ENCODE measurements at places on chromosomes 6 and 20. TPM values are rescaled to one million over a fixed set of nuclear protein-coding genes. Genes with fewer than 3 reads are reported as not detected.

Gene PABPC1L
- total RNA-seq: 127 TPM

DNA sequence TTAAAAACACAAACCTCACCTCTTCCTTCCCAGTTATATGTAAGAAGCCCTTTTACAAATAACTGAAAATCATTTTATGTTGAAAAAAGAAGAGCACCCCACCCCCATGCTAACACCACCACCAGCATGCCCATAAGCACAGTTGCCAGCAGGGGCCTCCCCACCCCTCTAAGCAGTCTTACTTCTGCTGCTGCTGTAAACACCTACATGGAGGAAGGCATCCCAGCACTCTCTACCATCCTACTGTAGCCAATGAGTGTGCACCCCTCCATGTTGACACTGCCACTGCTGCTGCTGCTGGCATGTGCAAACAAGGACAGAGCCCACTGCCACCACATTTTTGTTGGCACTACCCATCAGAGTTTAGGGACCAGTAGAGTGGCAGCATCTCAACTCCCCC, 49.6 kb upstream of the PHIP start:
- no peaks in the 10 kb centered on the region for H3K36me3 ChIP-seq
- H3K27me3 ChIP-seq: no peaks in the 10 kb centered on the region
- no peaks in the 10 kb centered on the region for H3K4me1 ChIP-seq
- no peak overlapping the region for H3K4me3 ChIP-seq

Gene FNDC11
- total RNA-seq: 5.5 TPM

GRCh38 chr6:1395941-1396908, 6.8 kb downstream of the FOXF2 start:
- H3K4me1 ChIP-seq: 0 out of 2 replicates have a peak, but pooled peaks cover 3% of the 10 kb centered on the region
- no peak for DNase-seq
- H3K27me3 ChIP-seq: no peaks in the 10 kb centered on the region
- H3K36me3 ChIP-seq: no peaks in the 10 kb centered on the region
- H3K27ac ChIP-seq: no peak overlapping the region
- no peak overlapping the region for H3K4me3 ChIP-seq

Gene NNAT
- total RNA-seq: not detected

DNA sequence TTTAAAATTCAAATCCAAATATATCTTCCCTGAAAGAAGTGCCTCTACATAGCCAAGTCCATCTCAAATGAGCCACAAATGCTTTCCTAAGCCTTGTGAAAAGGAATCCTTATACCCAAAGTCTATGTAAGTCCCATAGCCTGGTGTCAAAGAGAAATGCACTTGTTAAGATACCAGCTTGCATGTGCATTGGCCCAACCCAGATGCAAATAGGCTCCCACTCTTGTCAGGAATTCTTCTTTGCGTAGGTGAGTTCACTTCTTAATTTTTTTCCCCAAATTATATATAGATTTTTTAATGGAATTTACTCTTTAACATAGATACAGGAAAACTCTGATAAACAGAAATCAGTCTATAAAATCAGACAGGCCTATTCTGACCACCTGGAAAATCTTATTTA, 105.6 kb downstream of the RALGAPA2 start:
- H3K27ac ChIP-seq: no peak overlapping the region
- H3K36me3 ChIP-seq: no peaks in the 10 kb centered on the region
- H3K4me1 ChIP-seq: no peaks in the 10 kb centered on the region
- no peak for DNase-seq
- H3K4me3 ChIP-seq: no peak overlapping the region

- no peak overlapping the region for H3K4me3 ChIP-seq
- no peak overlapping the region for H3K27ac ChIP-seq
- no peaks in the 10 kb centered on the region for H3K27me3 ChIP-seq
- H3K36me3 ChIP-seq: no peaks in the 10 kb centered on the region
These were observed 57.3 kb upstream of the SMLR1 start for GRCh38 chr6:130769861-130770260.

DNA sequence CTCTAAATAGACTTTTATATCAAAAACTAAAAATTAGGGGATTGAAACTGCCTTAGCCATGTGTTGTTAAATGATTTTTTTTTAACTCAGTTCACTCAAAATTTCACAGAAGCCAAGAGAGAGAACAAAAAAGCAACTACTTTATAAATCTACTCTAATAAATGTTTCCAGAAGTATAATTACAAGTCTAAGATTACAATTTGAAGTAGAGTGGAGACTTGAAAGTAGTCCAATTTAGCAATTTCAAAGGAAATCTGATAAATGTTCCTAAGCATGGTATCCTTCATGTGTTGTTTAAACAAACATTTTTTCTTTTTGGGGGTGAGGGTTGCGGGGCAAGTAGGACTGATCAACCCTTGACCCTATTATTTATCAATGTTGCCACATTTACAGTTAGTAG, 72.6 kb downstream of the PHIP start:
- no peaks in the 10 kb centered on the region for H3K4me1 ChIP-seq
- peaks cover 11% of the 10 kb centered on the region for H3K36me3 ChIP-seq
- H3K27me3 ChIP-seq: no peaks in the 10 kb centered on the region

GRCh38 chr6:116511424-116512110, at the start of gene CALHM5:
CALHM5 (plus strand) TSS chr6:116511639; CDS start chr6:116511697, 58 bp downstream.
- H3K4me1 ChIP-seq: peaks cover 9% of the 10 kb centered on the region
- H3K27ac ChIP-seq: no peak within 1 kb of the TSS
- peak; percentile 58 for DNase-seq
- no peak within 1 kb of the TSS for H3K4me3 ChIP-seq
- H3K36me3 ChIP-seq: no peaks in the 10 kb centered on the region

Gene ASF1A
- 23.3 TPM for total RNA-seq

GRCh38 chr6:142850679-142851423, 94.1 kb downstream of the HIVEP2 start:
- no peaks in the 10 kb centered on the region for H3K36me3 ChIP-seq
- no peak overlapping the region for H3K4me3 ChIP-seq
- no peak for DNase-seq
- peaks cover 14% of the 10 kb centered on the region for H3K4me1 ChIP-seq
- no peak overlapping the region for H3K27ac ChIP-seq

DNA sequence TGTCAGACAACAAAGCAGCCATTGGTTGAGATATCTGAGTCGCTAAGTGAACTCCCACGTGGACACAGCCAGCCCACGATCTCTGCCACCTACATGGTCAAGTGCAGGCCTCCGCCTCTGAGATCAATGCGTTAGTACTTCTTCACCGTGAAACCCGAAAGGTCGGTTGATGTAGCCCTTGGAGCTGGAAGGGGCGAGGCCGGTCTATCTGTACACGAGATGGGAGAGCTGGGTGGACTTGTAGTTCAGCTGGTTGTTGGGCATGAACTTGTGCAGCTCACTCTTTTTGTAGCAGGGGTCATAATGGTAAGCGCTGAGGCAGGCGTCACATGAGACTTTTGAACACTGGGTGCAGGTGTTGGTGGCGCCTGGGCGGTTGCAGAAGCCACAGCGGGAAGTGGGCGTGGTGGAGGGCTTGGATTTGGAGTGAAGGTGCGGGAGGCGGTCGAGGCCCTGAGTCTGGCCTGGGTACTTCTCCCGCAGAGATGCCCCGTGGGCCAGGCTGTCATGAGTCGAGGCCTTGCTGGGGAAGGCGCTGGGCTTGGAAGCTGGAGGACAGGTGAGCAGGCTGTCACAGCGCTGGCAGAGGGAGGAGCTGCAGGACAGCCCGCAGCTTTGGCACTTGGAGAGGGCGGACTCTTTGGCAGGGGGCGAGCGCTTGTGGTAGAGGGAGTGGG, 9.8 kb downstream of the SPATA2 start:
- no peaks in the 10 kb centered on the region for H3K27me3 ChIP-seq
- H3K4me1 ChIP-seq: no peaks in the 10 kb centered on the region
- no peak overlapping the region for H3K27ac ChIP-seq
- no peak overlapping the region for H3K4me3 ChIP-seq
- H3K36me3 ChIP-seq: peaks cover 20% of the 10 kb centered on the region

- no peaks in the 10 kb centered on the region for H3K27me3 ChIP-seq
- no peak overlapping the region for H3K4me3 ChIP-seq
- no peaks in the 10 kb centered on the region for H3K36me3 ChIP-seq
- no peak overlapping the region for H3K27ac ChIP-seq
These were observed 17.2 kb upstream of the VNN1 start for GRCh38 chr6:132731086-132731485.

Gene SLC4A11
- 22.7 TPM for total RNA-seq

DNA sequence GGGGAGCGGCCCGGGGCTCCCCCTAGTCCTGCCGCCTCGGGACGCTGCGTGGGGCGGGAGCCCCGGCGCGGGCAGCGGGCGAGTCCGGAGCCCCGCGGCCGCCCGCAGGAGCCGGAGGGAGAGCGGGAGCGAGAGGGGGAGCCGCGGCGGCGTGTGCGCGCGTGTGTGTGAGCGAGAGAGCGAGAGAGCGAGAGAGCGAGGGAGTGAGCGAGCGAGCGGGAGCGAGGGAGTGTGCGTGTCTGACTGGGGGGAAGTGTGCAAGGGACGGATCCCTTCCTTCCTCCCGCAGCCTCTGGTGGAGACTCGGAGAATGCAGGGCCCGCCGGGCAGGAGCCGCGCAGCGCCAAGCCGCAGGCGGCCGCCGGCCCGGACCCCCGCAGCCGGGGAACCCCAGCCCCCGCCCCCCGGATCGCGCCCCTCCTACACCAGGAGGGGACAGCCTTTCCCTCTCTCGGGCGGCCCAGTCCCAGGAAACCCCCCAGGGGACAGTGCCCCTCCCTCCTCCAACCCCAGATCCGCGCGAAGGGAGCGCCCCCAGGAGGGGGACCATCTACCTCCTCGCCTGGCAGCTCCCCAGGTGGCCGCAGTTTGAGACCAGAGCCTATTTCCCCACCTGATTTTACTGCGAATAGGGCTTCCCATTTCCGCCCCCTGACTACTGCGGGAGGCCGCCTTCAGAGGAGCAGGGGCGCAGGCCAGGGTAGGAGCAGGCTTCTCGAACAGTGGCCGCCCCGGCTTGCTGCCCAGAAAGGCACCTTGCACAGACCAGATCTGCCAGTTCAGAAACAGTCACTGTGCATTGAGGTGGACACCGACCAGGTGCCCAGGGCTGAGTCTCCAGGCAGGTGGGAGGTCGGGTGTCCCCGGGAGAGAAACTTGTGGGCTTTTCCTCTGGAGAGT, at the start of gene CDH22:
Gene CDH22, minus strand, starts transcription at position 241 of the 900 bp plus-strand sequence. CDS start 57,204 bp downstream, outside the sequence.
- peaks cover 16% of the 10 kb centered on the region for H3K27me3 ChIP-seq
- peaks cover 32% of the 10 kb centered on the region for H3K4me1 ChIP-seq
- peak within 1 kb of the TSS; percentile 57 for H3K27ac ChIP-seq
- H3K36me3 ChIP-seq: no peaks in the 10 kb centered on the region
- DNase-seq: peak; percentile 22

- no peak overlapping the region for H3K27ac ChIP-seq
- no peaks in the 10 kb centered on the region for H3K27me3 ChIP-seq
- no peaks in the 10 kb centered on the region for H3K4me1 ChIP-seq
- no peak for DNase-seq
- no peak overlapping the region for H3K4me3 ChIP-seq
- H3K36me3 ChIP-seq: no peaks in the 10 kb centered on the region
These were observed 68.9 kb upstream of the SCGN start for GRCh38 chr6:25583099-25583498.
